ENCODE measurements at places on chromosomes 13 and 19. TPM values are rescaled to one million over a fixed set of nuclear protein-coding genes. Genes with fewer than 3 reads are reported as not detected.

DNA sequence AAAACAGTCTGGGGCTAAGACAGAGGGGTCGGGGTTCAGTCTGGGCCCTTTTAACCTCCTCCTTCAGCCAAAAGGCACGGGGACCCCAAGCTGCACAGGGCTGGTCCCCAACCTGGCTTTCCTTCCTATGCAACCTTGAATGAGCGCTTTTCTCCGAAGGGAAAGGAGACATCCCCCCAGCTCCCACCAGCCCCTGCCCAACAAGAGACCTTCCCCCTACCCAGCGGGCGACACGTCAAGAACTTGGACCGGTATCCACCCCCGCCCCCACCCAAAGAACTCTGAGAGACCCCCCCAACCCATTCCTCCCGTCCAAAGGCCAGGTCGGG lies 35.0 kb upstream of the NANOS3 start:
- DNase-seq, result no peak

DNA sequence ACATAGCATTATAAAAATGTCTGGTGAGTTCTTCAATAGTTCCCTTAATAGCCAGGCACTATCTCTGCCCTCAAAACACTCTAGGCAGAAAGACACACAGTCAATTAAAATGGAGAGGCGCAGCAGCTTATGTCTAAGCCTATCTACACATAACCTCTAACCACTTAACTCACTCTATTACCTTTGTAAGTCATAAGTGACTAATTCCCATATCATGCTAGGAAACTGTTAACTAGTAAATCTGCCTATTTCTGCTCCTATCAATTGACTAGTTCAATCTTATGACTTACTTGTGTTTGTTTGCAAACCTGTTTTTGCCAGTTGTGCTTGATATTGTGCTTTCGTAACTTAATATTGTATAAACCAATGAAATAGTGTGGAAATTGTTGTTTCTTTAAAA lies 3.2 kb downstream of the CCDC122 start:
- DNase-seq, result no peak

DNA sequence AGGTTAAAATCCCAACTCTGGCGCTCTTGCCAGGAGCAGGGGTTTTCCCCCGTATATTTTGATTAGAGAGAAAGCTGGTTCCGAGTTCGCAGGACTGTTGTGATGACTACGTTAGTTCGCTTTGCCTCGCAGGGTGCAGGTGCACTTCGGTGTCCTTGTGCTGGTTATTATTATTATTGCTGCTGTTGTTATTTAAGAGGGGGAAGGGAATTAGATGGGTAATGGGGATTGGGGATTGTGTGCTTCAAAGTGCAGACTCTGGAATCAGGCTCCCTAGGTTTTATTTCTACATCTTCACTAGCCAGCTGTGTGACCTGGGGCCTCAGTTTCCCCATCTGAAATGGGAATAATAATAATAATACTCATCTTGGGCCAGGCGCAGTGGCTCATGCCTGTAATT lies 15.2 kb downstream of the ACP7 start:
- DNase-seq, result no peak

- DNase-seq, result no peak
Observed at GRCh38 chr19:55197528-55197927, 11.8 kb downstream of the PTPRH start.

Gene FARP1
- 0.40 TPM for total RNA-seq

Measured in activated CD4-positive, alpha-beta T cell treated with anti-CD3 and anti-CD28 coated beads for 36 hours (primary cell).